ENCODE measurements at places on chromosomes 1 and 21.

- DNase-seq: no peak
These were observed 43.3 kb upstream of the LPAR3 start for GRCh38 chr1:84936116-84936810.

GRCh38 chr21:30942192-30942591 lies 60.8 kb upstream of the KRTAP11-1 start:
- DNase-seq: no peak

DNA sequence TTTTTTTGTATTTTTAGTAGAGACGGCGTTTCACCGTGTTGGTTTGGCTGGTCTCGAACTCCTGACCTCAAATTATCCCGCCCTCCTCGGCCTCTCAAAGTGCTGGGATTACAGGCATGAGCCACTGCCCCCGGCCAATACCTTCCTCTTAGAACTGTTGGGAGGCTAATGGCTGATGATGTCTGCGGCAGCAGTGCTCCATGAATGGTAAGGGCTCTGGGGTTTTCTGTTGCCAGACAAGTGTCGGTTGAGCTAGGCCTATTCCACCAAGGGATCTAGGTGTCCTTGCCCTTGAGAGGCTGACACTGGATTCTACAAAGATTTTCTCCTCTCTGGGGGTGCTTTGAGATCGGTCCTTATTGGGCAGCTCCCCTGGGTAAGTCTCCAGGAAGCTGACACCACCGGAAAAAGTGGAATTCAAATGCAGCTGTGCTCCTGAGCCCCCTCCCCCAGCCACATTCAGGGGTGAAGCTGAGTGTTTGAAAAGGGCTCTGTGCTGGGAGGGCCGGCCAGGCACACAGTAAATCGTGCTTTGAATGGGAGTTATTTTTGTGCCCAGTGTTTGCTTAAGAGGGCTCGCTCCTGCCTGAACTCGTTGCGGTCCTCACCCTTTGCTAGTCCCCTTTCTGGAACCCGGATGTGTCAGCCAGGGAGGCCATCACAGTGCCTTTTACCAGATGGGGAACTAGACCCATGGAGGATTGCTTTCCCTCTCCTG lies 5.2 kb downstream of the SOX13 start:
- peak; percentile 83 for DNase-seq

- no peak for DNase-seq
These were observed 57.4 kb upstream of the CAMK1G start for GRCh38 chr1:209526137-209526536.

GRCh38 chr1:29320156-29320940 lies 84.0 kb downstream of the PTPRU start:
- peak; percentile 79 for DNase-seq

GRCh38 chr1:186146974-186147373 lies 228.1 kb downstream of the TPR start:
- DNase-seq: no peak

DNA sequence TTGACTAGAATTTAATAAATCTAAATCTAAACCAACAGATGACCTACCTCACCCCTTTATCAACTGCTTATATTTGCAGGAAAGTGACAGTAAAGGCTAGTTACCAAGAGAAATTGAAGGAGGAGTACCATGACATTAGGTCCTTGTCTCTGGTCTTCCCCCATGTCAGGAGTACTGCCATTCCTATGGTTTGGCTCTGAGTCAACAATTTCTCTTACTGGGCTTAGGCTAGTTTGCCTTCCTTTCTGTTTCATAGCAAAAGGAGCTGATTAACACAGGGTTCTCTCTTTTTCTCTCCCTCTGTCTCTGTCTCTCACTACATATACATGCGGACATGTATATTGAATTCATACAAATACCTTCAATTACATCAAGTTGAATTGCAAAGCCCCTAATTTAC lies 579.9 kb downstream of the DPYD start:
- no peak for DNase-seq

- no peak for DNase-seq
These were observed 1.5 kb downstream of the RGS2 start for GRCh38 chr1:192810253-192810880.

DNA sequence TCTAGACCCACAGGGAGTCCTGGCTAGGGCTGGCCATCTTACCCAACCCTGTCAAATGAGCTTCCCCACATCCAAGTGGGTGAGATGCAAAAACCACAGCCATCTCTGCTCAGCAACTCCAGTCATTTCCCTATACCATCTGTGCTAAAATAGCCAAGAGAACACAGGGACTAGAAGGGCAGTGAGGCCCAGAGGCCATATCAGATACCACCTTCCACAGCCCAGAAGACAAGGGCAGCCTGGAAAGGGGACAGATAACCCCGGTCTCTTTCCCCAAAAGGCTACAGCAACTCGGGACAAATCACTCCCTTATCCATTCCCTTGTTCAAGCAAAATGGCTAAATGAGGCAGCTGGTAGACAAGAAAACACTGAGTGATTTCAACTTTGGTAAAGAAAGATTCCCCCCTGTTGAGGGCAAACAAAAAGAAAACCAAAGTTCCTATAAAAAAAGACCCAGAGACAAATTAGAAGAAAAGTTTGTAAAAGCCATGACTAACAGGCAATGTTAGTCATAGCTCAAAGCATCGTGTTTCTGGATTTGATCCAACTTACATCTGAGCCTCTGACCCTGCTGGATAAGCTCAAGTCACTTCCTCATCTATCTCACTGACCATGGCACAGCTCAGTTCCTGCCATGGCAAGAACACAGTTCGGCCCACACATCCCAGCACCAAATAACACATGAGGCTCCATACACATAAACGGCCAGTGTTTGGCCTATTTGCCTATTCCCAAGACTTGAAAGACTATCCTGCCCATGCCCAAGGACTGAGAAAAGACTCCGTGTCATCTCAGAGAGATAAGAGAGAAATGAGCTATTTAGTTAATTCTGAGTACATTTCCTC lies 3.1 kb downstream of the LAMB3 start:
- DNase-seq: peak; percentile 59

GRCh38 chr1:244449936-244450508 lies 1.7 kb downstream of the ADSS2 start:
- no peak for DNase-seq

- DNase-seq: no peak
These were observed 190.9 kb downstream of the GIPC2 start for GRCh38 chr1:78236716-78237115.

DNA sequence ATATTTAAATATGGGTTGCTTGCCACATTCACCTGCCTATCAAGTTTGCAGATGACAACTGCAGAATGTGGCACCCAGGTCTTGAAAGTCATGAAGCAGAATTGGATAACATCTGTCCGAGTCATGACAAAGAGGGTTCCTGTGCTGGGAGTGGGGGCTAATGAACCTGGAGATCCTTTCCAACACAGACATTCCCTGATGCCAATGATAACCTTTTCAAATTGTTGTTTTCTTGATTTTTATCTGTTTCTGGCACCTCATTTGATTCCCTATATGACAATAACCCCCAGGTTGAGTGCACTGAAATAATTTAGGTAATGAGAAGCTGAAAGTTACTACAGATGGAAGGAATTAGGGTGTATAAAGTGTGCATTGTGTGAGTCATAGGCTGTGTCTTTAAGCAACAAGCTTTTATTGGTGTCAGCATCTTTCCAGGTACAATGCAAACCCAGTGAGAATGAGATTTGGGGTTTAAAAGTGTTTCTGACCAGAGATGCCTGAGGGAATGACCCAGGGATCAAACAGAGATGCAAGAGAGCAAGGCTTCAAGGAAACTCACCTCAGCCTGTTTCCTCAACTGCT lies 32.0 kb upstream of the IL10 start:
- DNase-seq: no peak

GRCh38 chr1:21937372-21938121 lies 437 bp upstream of the HSPG2 start:
- peak; percentile 82 for DNase-seq
